ENCODE measurements at places on chromosomes 6 and 20.

- no peak for DNase-seq
Observed at GRCh38 chr6:14863902-14864850, 381.7 kb upstream of the JARID2 start.

GRCh38 chr20:52438326-52438963 is 246.9 kb upstream of the ZFP64 start:
- DNase-seq = no peak

DNA sequence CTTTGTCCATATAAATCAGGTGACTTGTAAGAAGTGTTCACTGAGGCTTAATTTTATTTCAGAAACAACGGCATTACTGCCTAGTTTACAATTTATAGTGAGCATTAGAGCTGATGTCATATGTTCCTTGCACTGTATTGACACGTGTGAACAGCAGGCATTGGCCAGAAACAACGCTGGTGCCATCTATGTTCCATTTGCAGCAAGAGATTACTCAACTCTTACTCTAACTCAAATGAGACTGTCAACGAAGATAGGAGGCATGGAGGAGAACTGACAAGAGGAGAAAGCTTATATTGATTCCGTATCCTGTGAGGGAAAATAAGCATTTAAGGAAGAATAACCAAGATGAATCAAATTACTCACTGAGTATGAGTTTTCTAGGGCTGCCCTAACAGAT is 48.4 kb downstream of the MTFR2 start:
- DNase-seq = no peak

GRCh38 chr6:65988006-65988405 is 281.0 kb upstream of the EYS start:
- DNase-seq = no peak

GRCh38 chr6:105759946-105760345 is 326.2 kb upstream of the PRDM1 start:
- no peak for DNase-seq

DNA sequence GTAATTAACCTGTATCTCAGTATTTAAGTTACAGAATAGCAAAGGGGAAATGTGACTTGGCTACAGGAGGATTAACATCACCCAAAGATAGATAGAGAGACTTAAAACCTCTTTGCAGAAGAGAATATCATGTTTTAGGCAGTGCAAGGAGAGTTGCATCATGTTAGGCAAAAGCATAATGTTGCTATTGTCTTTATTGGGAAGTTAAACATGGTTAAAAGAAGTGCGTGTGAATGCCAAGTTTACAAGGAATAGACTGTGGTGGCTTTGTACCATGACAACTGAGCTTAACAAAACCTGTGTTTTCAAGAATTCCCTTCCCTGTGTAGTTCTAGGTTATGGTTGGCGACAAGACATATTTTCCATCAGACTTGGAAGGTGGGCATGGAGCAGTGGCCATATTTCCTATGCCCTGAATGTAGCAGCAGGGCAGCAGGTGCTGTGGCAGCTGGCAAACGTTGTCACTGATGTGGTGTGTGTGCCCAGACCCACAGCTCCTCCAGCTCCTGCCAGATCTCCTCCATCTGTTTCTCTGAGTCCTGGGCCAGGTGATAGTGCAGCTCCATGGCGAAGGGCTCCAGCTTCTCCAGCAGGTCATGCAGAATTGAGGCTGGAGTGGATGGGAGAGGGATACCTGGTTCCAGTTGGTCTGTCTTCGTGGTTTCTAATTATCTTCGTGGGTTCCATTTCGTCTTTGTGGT is 163.3 kb downstream of the QRSL1 start:
- DNase-seq = no peak

GRCh38 chr6:165219629-165220028 is 89.8 kb downstream of the C6orf118 start:
- DNase-seq = no peak

DNA sequence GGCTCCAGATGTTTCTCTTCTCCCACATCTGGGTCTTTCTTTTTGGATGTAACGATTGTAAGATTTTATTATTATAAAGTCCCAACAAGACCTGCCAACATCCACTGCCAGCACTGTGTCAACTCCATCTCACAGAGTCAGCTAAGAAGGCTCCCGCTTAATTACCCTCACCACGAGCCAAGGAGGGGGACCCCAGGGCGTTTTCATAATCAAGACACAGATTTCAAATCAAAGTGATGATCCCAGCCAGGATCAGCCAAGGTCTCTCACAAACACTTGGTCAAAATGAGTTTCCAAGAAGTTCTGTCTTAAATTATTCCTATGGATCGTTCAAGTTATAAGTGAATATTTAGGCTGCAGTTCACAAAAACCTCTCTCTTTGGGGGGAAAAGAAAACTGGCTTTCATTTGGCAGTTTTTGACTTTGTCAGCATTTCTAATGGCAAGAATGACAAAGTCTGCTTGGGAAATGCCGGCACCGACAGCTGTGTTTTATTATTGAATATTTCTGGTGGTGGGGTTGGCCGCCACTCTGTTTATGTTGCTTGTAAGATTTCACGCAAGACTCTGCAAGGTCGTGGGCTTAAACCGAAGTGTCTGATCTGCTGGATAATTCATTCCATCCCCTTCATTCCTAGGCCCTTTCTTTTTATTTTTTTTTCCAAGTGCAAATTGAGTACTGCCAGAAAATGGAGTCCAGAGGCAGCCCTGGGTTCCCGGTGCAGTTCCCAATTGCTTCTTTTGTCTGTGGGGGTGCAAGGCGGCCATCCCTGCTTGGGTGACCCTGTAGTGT is 170.2 kb upstream of the PMEPA1 start:
- DNase-seq = no peak

GRCh38 chr6:3228046-3228671 is 706 bp upstream of the TUBB2B start:
- no peak for DNase-seq
